ENCODE measurements at places on chromosomes 11 and 22.

GRCh38 chr11:45896422-45896984 lies 10.6 kb downstream of the FREY1 start:
- DNase-seq, result peak; percentile 29

GRCh38 chr11:371716-372590 lies 2.7 kb downstream of the B4GALNT4 start:
- no peak for DNase-seq

DNA sequence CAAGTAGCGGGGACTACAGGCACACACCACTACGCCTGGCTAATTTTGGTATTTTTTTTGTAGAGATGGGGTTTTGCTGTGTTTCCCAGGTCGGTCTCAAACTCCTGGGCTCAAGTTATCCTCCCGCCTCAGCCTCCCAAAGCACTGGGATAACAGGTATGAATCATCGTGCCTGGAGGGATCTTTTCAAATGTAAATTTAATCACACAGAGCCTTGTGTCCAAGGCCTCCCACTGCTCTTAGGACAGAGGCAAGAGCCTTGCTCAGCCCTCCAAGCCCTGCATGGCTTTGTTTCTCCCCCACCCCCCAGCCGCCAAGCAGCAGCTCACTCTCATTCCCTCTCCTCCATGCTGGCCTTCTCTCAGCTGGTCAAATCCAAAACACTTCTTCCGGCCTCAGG lies 75.3 kb upstream of the CREB3L1 start:
- DNase-seq, result no peak

GRCh38 chr22:47673557-47673956 lies 911.1 kb downstream of the TBC1D22A start:
- no peak for DNase-seq

- no peak for DNase-seq
Observed at GRCh38 chr11:133065847-133066485, 466.3 kb downstream of the OPCML start.

GRCh38 chr22:41862530-41863266 lies 29.8 kb downstream of the SREBF2 start:
- no peak for DNase-seq

DNA sequence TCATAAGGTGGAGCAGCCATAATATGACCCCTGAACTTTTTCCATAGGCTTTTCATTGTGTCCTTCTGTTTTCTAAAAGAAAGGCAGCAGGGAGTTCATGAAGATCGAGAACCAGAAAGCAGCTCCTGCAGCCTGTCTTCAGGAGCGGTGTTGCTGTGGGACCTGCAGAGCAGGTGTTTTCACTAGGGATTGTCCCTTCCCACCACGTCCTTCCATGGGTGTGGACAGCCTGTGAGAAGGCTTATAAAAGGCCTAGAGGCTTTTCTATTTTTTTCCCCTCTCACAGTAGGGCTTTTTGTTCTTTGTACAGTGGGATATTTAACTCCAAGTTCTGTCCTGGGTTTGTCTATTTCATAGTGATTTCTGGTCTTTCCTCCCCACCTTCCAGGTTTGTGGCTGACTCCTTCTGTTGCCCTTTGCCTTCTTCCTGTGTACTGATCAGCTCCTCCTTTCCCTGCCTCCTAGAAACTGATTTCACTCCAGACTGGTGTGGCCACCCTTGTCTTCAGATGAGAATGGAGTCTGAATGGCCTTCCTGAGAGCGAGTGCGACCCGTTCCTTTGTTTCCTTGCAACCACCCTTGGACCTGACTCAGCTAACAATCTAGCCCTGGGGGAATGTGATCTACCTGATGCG lies 10.1 kb downstream of the MRPL16 start:
- no peak for DNase-seq

- DNase-seq, result no peak
Observed at GRCh38 chr11:66720899-66721470, 8.0 kb downstream of the SPTBN2 start.

DNA sequence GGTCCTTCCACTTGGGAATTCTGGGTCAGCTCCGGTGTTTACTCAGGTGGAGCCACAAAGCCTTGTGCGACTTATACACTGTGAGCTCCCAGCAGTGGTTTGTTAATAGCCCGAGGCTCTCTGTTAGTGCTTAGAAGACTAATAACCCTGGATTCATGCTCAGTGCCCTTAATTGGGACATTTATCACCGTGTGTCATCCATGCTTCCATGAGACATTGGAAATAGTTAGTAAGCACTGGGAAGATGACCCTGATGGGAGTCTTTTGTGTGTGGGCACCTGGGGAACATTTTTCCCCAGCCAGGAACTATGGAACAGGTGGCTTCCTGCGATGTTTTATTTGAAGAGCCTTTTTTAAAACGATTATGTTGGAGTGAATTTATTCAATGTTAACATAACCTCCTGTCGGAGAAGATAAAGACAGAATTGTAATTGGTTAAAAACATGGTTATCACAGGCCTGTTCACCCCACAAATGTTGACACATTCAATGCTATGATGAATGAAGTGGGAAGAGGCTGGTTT lies 188.9 kb downstream of the MYO18B start:
- DNase-seq, result peak; percentile 75

Data from NCI-H510A treated with DMSO at 0.1 percent for 48 hours (cell line).